Activated CD4-positive, alpha-beta T cell treated with anti-CD3 and anti-CD28 coated beads, Interleukin-2, amount 50 U/mL, for 4 hours (primary cell): ENCODE measurements at places on chromosomes 5 and 9.

DNA sequence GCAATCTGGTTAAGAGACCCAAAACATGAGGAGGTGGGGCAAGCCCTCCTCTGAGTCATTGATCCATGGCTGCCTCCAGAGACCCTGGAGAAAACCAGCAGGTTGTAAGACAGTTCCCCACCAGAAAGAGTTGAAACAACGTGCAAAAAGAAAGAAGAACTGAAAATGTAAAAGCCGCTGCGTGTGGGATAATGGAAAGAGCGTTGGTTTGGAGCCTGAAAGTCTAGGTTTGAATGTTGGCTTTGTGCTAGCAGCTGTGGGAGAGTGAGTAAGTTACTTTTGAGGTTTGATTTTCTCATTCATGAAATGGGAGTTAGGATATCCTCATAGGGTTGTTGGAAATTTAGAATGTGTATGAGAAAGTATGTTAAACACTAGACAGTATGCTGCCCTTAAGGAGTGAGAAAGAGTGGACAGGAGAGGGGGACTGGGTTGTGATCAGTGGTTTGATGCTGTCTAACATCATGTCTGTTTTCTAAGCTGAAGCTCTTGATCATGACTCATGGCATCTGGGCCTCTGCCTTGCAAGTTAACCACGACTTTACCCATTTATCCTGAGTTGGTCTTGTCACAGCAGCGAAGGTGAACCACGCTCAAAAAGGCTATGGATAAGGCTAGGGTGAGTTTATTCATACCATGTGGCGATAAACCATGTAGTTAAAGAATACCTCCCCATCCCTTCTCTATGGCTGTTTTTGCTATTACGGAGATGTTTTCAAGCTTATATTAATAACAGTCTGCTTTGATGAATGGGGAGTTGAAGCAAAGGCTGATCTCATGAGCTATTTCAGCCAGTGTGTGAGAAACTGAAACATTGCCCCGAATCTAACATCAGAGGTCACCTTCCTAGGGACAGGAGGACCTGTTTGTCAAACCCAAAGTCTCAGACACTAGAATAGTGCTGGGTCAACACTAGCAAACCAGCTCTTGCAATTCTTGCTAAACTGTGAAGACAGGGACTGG, 41.3 kb downstream of the ZNF366 start:
- no peak for DNase-seq

DNA sequence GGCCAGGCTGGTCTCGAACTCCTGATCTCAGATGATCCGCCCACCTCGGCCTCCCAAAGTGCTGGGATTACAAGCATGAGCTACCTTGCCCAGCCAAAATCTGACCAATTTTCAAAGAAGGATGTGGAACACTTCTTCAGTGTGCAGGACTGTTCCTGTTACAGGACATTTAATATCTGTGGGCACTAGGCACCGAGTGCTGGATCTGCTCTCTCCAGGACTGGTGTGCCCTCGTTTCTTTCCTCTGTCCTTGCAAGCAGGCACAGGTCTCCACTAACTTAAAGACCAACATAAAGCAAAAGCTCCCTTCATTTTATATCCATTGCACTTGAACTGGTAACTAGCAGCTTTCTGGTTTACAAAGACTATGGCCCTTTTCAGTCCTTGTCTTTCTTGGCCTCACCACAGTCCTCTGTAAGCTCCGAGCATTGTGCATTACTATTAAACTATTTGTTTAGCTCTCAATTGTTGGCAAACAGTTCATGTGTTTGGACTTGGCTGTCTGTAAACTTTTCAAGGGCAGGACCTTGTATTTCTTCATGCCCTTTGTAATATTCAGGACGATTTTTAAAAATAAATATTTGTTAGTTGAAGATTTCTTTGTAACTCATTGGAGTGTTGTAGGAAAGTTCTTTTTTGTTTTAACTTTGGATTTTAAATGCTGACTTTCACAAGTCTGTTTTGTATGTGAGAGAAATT, 37.3 kb downstream of the ARHGEF28 start:
- DNase-seq: no peak

GRCh38 chr5:149733129-149733900, 3.2 kb downstream of the PPARGC1B start:
- DNase-seq: no peak

DNA sequence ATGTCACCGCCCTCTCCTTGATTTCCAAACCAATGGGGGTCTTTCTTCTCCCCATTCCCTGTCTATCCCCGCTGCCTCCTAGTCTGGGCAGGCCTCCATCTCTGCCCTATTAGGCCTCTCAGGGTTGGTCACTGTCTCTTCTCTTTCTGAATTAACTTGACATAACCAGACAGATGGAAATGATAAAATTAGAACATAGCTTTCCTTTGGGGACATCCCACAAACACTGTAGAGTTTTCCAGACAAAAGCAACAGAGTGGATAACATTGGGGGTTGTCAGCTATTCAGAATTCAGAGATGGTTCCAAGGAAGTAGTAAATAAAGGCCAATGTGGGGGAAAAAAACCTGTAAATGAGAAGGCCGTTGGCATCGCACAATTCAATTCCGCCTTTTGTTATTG, 24.7 kb downstream of the LHX6 start:
- no peak for DNase-seq

- no peak for DNase-seq
These were observed 57.5 kb upstream of the RXRA start for GRCh38 chr9:134268747-134269146.
